HCT116 (cell line): ENCODE measurements at places on chromosomes 5 and 9. TPM values are rescaled to one million over a fixed set of nuclear protein-coding genes. Genes with fewer than 3 reads are reported as not detected.

PLAC8L1 gene
- total RNA-seq: 2.6 TPM

ANKRD33B gene
- 10.9 TPM for total RNA-seq

ARL14EPL gene
- 22.9 TPM for total RNA-seq

TRMT10B gene
- 5.5 TPM for total RNA-seq

IRX4 gene
- 16.5 TPM for total RNA-seq

SLC36A2 gene
- total RNA-seq: not detected

SAXO1 gene
- total RNA-seq: not detected

PCDHA10 gene
- 0.05 TPM for total RNA-seq

ZNF618 gene
- total RNA-seq: 13.5 TPM

- H3K36me3 ChIP-seq: no peaks in the 10 kb centered on the region
- no peak for DNase-seq
Measured at GRCh38 chr5:11904265-11904906, at the start of gene CTNND2. Gene CTNND2 (minus strand): TSS chr5:11904446. CDS start chr5:11903853, 593 bp downstream.

DNA sequence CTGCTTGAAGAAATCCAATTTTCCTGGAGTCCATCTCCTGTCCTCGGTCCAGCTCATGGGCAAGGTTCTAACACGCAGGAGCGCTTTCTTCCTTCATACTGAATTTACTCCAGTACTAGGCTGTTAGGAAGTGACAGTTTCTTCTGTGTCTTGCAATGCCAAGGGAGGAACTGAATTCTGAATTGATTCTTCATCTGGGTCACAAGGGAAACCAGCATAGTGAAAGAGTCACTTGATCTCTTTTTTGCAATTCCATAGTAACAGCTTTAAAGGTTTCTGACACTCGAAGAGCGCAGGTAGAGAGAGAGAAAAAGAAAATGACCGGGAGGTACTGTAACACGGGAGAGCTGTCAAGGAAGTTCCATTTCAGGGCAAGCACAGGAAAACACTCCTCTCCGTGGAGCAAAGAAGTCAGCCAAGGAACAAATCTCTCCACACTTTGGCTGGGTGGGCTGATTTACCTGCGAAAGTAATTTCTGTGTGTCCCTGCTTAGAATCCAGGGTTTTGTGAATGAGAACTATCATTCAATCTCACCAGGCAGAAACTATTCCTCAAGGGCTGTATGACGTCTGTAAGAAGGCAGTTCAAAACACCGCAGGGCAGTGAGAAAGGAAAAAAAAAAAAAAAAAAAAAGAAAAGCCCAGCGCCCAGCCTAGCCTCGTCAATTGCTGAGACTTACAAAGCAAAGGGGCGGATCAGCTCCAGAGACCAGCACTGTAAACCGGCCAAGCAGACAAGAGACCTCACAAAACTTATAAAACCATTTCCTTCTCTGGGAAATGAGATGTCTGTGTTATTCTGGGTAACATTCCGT lies 617.8 kb downstream of the PDE4D start:
- H3K4me1 ChIP-seq: no peaks in the 10 kb centered on the region
- H3K27me3 ChIP-seq: peaks cover 17% of the 10 kb centered on the region
- no peaks in the 10 kb centered on the region for H3K36me3 ChIP-seq
- no peak overlapping the region for H3K4me3 ChIP-seq
- H3K27ac ChIP-seq: no peak overlapping the region

DNA sequence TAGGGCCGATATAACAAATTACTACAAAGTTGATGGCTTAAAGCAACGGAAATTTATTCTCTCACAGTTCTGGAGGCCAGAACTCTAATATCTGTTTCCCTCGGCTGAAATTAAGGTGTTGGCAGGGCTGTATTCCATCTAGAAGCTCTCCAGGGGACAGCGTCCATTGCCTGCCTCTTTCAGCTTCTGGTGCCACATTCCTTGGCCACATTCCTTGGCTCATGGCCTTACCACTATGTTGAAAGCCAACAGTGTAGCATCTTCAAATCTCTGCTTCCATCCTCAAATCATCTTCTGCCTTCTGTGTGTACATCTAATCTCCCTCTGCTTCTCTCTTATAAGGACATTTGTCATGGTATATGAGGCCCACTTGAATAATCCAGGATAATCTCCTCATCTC lies 17.2 kb downstream of the FGF10 start:
- H3K27ac ChIP-seq: no peak overlapping the region
- H3K4me1 ChIP-seq: no peaks in the 10 kb centered on the region

DNA sequence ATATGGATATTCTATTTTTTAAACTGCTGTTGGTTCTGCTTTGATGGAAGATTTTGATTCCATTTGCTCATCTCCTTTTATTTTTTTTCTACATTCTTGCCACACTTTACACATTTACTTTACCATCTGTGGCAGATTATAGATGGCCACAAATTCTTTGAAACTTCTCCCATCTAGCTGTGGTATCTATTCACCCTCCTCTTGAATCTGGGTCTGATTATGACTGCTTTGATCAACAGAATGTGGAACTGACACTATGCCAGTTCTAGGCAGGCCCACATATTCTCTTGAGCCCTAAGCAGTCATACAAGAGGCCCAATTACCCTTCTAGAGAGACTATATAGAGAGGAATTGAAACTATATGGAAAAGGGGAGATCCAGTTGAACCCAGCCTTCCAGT lies 439.0 kb upstream of the PTGER4 start:
- no peak overlapping the region for H3K4me3 ChIP-seq
- DNase-seq: no peak
- no peaks in the 10 kb centered on the region for H3K4me1 ChIP-seq
- no peaks in the 10 kb centered on the region for H3K36me3 ChIP-seq

GRCh38 chr5:17735761-17736160 lies 101.5 kb downstream of the TAF11L14 start:
- no peak for DNase-seq
- no peaks in the 10 kb centered on the region for H3K36me3 ChIP-seq
- no peaks in the 10 kb centered on the region for H3K4me1 ChIP-seq
- H3K27me3 ChIP-seq: no peaks in the 10 kb centered on the region
- no peak overlapping the region for H3K27ac ChIP-seq
- no peak overlapping the region for H3K4me3 ChIP-seq

DNA sequence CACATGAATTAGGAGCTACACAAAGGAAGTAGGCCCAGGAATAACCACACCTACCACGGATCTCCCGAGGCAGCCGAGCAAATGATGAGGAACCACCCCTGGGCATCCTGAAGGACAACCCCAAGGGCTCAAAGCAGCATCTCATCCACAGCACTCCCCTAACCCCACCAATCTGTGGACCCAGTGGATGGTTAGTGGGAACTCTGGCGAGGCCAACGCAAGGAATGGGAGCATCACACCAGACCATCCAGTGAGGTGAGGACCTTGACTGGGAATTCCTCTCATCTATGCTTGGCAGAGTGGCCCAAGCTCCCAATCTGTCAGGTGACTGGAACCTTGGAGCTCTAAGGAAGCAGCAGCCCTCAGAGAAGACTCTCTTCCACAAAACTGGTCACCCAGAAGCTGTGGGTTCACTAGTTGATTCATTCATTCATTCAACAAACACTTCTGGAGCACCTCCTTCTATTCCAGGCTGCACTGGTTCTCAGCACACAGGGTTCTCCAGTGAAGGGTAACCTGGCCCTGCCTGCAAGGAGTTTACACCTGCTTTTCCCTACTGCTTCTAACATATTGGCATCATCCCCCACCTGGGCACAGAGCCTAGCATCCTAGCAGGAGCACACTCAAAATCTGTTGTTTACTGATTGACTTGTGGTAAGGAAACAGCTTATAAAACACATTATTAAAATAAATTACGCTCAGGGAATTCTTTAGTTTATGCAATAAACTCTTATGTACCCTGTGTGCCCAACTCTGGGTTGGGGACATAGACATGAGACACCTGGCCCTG lies 4.9 kb downstream of the ACSL6 start:
- H3K27me3 ChIP-seq: no peaks in the 10 kb centered on the region
- no peak overlapping the region for H3K4me3 ChIP-seq
- H3K36me3 ChIP-seq: no peaks in the 10 kb centered on the region
- H3K27ac ChIP-seq: no peak overlapping the region
- peaks cover 8% of the 10 kb centered on the region; the same call in 1 of the 2 replicates for H3K4me1 ChIP-seq

DNA sequence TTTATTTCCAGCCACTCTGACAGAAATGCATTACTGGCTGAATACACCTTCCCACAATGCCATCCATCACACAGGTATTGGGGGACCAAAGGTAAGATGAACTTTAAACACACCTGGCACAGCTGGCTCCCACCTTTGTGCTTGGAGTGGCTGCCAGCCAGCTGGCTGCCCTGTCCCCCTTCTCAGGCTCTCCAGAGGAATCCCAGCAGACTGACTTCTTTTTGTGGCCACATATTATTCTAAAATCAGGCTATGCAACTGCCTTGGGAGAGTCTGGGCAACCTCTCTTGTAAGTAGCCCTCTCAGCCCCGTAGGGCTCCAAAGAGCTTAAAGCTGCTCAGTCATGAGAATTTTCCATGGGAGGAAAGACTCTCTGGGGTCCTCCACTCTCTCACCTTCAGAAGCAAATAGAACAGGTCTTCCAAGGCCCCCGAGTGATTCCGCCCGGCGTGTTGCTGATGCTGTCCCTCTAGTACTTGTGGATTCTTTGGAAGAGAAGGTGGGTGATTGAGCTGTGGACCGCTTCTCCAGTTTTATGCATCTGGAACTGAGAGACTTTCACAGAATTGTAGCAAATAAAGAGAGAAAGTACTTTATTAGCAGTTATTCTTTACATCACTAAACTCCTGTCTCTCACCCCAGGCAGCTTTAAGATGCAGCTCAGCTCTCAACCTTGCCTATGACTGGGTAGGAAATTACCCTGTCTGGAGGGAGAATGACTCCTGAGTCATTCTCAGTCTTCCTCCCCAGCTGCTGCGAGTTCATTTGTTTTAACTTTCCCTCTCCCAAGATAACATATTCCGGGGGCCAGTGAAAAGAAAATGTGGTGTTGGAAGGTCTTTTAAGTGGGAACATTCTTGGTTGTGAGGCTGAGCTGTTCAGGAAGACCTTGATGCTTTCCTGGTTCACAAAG lies 159.4 kb upstream of the PITX1 start:
- peaks cover 2% of the 10 kb centered on the region for H3K4me1 ChIP-seq
- DNase-seq: no peak
- H3K27ac ChIP-seq: no peak overlapping the region
- no peaks in the 10 kb centered on the region for H3K27me3 ChIP-seq
- no peak overlapping the region for H3K4me3 ChIP-seq
- H3K36me3 ChIP-seq: no peaks in the 10 kb centered on the region

DNA sequence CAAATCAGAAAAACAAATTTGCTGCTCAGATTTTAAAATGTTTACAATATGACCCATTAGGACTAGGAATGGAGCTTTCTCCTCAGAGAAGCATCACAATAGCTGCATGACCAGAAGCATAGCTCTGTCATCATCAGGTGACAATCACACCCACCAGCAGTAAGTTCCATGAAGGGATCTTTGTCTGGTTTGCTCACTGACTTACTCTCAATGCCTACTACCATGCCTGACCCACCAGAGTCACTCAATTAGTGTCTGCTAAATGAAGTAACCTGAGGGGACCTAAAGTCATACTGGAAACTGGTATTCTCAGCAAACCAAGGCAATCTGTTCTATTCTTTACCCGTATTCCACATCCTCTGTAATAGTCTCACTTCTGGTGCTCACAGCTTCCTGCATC lies 7.7 kb downstream of the ERMP1 start:
- H3K27ac ChIP-seq: no peak overlapping the region
- no peaks in the 10 kb centered on the region for H3K27me3 ChIP-seq
- H3K4me3 ChIP-seq: no peak overlapping the region
- H3K36me3 ChIP-seq: peaks cover 18% of the 10 kb centered on the region
- H3K4me1 ChIP-seq: no peaks in the 10 kb centered on the region

- no peaks in the 10 kb centered on the region for H3K27me3 ChIP-seq
- H3K27ac ChIP-seq: no peak overlapping the region
- H3K36me3 ChIP-seq: no peaks in the 10 kb centered on the region
- no peak overlapping the region for H3K4me3 ChIP-seq
- DNase-seq: no peak
- no peaks in the 10 kb centered on the region for H3K4me1 ChIP-seq
Measured at GRCh38 chr9:13952906-13953305, 361.0 kb downstream of the NFIB start.

GRCh38 chr9:105296445-105296844 lies 52.0 kb downstream of the SLC44A1 start:
- peaks cover 17% of the 10 kb centered on the region for H3K4me1 ChIP-seq
- H3K36me3 ChIP-seq: 0 out of 2 replicates have a peak, but pooled peaks cover 2% of the 10 kb centered on the region
- H3K4me3 ChIP-seq: no peak overlapping the region
- H3K27me3 ChIP-seq: no peaks in the 10 kb centered on the region

- H3K27me3 ChIP-seq: no peaks in the 10 kb centered on the region
- H3K36me3 ChIP-seq: no peaks in the 10 kb centered on the region
- no peak for DNase-seq
- H3K27ac ChIP-seq: no peak overlapping the region
Measured at GRCh38 chr5:139149477-139150199, 48.5 kb downstream of the SIL1 start.

GRCh38 chr9:112831281-112831851 lies 59.3 kb downstream of the SLC46A2 start:
- H3K27me3 ChIP-seq: no peaks in the 10 kb centered on the region
- H3K4me1 ChIP-seq: no peaks in the 10 kb centered on the region
- no peak overlapping the region for H3K27ac ChIP-seq
- H3K4me3 ChIP-seq: no peak overlapping the region

GRCh38 chr9:1879501-1879900 lies 135.6 kb upstream of the SMARCA2 start:
- no peak for DNase-seq
- no peaks in the 10 kb centered on the region for H3K4me1 ChIP-seq
- no peaks in the 10 kb centered on the region for H3K36me3 ChIP-seq
- peaks cover 5% of the 10 kb centered on the region; the same call in 1 of the 2 replicates for H3K27me3 ChIP-seq
- H3K4me3 ChIP-seq: no peak overlapping the region

DNA sequence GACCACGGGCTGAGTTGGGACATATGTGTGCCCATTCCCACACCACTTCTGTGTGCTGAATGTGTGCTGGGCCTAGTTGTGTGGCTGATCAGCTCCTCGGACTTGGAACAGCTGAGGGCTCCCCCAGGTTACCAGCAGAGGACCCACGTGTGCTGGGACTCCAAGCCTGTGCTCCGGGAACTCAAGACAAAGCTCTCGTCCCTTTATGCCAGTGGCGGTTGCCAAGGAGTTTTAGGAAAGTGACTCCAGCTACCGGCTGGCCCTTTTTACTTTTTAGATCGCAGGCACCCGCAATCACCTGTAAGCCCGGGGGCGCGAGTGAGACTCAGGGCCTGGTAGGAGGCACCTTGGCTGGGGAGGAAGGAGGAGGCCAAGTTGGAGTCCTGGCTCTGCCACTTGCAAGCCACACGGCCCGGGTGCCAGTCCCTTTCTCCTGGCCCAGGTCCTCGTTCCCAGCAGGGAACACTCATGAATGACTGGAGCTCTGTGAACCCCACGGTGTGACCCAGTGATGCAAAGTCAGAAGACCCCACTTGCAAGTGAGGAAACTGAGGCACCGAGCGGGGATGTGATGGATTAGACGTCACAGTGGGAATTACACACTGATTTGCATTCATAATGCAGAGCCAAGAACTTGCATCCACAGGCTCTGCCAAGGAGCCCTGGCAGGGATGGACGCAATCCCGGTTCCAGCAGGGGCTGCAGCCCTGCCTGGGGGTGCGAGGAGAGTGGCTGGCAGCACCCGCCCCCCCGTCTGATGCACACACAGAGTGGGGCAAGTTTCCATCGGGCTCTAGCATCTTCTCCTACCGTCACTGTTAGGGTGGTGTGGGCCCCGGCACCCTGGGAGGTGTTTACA lies 26.9 kb downstream of the CRB2 start:
- H3K4me3 ChIP-seq: no peak overlapping the region
- H3K27ac ChIP-seq: no peak overlapping the region
- no peak for DNase-seq
- H3K4me1 ChIP-seq: no peaks in the 10 kb centered on the region
